ENCODE measurements at places on chromosomes 13 and 19.

- DNase-seq, result no peak
Measured at GRCh38 chr19:16033721-16034120, 42.6 kb upstream of the TPM4 start.

GRCh38 chr19:16605115-16605514 lies 22.9 kb downstream of the MED26 start:
- DNase-seq, result no peak

DNA sequence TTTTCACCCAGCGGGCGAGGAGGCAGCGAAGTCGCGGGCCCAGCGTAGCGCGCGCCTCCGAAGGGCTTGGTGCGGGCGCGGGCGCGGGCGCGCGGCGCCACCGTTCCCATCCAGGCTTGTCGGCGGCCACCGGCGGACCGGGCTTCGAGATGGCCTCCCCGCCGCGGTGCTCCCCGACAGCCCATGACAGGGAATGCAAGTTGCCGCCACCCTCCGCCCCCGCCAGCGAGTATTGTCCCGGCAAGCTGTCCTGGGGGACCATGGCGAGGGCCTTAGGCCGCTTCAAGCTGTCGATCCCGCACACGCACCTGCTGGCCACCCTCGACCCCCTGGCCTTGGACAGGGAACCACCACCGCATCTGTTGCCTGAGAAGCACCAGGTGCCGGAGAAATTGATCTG lies at the start of gene WDR88:
TSS of gene WDR88 (plus strand) at position 94 of the 400 bp plus-strand sequence. CDS start at position 150, 56 bp downstream.
- no peak for DNase-seq

GRCh38 chr13:81760316-81760715 lies 1419.4 kb upstream of the SPRY2 start:
- no peak for DNase-seq

DNA sequence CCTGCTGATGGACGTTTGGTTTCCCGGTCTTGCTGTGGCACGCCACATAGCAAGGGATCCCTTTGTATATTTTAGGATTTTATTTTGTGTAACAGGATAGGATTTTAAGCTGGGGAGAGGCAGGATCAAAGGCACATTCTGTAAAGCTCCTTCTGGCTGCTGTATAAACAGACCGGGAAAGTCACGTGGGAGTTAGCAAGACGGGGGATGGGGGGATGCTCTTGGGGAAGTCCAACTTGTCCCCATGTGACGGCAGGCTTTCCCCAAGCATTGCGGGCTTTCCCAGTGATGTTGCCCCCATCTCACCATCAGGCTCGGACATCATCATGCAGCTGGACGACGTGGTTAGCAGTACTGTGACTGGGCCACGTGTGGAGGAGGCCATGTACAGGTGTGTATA lies 5.8 kb downstream of the QTRT1 start:
- DNase-seq, result no peak

DNA sequence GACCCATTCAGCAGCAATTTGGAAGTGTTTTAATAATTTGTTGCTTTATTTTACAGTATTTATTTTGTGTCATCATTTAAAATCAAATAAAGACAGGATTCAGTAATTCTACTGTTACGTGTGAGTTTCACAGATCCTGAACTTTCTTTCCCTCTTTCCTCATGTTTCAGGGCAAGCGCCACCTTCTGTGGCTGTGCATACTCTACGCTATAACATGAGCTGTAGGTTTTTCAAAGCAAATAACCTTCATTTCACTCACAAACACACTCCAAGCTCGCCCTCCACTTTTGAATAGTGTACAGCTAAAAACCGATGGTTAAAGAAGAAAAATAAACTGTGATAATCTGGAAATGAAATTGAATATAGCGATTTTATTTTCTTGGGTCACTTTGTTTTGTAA lies 753.3 kb downstream of the OLFM4 start:
- no peak for DNase-seq

GRCh38 chr19:41421314-41421713 lies 5.9 kb downstream of the B3GNT8 start:
- DNase-seq, result peak; percentile 43

DNA sequence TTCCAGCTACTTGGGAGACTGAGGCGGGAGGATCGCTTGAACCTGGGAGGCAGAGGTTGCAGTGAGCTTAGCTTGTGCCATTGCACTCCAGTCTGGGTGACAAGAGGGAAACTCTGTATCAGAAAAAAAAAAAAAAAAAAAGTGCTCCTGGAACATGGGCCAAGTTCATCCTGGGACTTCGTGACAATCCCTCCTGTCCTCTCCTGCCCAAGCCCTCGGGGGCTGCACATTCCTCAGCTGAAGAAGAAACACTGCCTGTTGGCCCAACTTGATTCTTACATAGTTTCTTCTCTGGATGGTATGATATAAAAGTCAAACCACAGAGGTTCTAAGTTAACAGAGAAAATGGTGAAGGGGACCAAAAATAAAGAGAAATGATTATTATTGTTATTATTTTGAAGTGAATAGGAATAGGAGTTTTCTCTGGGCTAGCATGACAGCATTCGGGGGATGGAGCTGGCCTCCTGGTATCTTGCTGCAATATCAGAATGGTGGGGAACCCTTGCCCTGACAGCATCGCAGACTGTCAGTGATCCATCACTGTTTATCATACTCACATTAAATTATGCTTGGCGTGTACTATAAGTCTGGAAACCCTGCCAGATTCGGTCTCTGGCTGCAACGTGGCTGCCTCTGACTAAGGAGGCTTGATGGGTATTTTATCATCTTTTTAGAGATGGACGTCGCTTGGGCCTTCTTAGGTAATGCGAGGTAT lies 113.7 kb upstream of the OXGR1 start:
- DNase-seq, result no peak

DNA sequence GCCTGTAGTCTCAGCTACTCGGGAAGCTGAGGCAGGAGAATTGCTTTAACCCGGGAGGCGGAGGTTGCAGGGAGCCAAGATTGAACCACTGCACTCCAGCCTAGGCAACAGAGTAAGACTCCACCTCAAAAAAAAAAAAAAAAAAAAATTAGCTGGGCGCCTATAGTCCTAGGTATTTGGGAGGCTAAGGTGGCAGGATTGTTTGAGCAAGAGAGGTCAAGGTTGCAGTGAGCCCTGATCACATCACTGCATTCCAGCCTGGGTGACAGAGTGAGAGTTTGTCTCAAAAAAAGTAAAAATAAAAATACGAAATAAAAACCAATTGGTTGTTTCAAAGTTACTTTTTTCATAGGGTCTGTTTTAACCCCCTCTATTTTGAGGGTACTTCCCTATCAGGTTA lies 1.3 kb upstream of the LMNB2 start:
- DNase-seq, result no peak

- no peak for DNase-seq
Measured at GRCh38 chr13:71814806-71815360, 52.1 kb downstream of the DACH1 start.

- DNase-seq, result no peak
Measured at GRCh38 chr19:1650650-1651567, 1.5 kb downstream of the TCF3 start.

DNA sequence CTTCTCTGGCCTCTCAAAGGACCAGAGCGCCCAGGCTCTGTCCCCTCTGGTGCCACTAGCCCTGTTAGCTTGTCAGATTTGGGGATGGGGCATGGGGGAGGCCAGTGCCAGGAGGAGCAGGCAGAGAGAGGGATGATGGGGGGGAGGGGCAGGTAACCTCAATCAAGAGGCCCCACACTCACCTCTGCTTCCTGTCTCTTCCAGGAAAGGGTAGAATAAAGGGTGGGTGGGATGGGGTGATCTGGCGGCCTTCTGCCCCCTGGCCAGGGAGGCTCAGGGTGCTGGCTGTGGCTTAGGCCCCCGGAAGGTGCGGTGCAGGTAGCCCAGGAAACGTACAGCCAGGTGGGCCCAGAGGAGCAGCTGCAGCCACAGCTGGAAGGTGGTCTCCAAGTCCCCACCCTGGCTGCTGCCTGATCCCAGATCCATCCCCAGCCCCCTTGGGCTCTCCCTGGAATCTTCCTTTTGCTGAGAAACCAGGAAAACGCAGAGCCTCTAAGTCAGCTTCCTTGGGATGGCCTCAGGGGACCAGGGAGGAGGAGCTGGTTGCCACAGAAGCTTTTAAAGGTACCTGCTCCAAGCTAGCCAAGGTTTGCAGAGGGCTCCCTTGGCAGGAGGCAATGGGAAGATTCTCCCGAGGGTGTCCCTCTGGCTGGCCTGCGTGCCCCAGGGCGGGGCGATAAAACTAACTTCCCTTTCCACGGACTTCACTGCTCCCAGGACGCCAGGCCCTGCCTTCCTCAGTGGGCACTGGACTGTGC lies 5.3 kb downstream of the PRKACA start:
- no peak for DNase-seq

- no peak for DNase-seq
Measured at GRCh38 chr19:50189331-50189730, 14.1 kb upstream of the MYH14 start.

DNA sequence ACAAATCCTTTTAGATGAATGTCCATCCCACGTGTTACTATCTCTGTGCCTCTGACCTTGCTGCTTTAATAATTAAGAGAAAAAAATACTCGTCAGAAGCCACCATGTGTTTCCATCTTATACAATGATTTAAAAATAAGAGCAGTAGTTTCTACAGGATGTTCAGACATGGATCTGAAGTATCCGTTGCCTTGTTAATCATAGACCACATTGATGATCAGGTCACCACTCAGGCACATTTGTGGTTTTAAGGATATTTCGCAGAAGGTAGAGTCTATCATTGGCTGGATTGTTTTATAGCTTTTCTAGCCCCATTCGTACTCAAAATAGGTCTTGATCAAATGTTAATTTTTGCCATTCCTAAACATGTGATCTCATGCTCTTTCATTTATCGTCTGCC lies 710.0 kb upstream of the ARGLU1 start:
- DNase-seq, result no peak

DNA sequence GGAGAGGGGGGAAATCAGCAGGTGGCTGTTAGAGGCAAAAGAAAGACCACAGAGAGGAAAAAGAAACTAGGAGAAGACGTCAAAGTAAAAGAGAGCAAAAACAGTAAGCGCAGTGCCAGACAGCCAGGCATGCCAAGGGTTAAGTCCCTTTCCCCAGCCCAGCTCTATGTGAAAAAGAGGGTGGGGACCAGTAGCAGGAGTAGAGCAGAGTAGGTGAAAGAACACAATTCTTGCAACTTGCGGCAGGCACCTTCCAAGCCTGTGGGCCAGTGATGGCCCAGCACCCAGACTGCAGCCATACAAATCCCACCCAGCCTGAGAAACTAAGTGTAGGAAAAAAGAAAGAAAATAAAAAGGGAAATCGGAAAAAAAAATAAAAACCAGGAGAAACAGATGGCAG lies 64.2 kb upstream of the ZNF85 start:
- DNase-seq, result no peak

DNA sequence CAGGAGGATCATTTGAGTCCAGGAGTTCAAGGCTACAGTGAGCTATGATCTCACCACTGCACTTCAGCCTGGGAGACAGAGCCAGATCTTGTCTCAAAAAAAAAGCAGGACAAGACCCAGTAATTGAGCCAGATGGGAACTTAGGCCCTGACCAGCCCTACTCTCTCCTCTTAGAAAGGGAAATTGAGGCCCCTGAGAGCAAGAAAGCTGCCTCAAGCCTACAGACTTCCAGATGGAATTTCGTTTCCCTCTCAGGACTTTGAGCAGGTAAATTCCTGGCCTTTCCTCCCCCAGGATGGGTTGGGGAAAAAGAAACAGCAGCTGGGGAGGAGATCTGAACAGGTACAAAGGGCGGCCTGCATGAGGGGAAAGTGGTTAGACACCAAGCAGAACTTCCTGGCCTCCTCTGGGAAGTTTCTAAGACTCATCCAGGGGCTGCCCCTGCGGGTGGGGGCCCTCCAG lies 3.6 kb upstream of the BCL3 start:
- no peak for DNase-seq

GRCh38 chr19:46022431-46023310 lies at the start of gene PGLYRP1:
Gene PGLYRP1, minus strand, starts transcription at chr19:46023053. Its CDS starts 32 bp downstream, at chr19:46023021.
- no peak for DNase-seq

GRCh38 chr19:17648786-17649185 lies 39.4 kb downstream of the UNC13A start:
- no peak for DNase-seq

- DNase-seq, result no peak
Measured at GRCh38 chr13:43978688-43979087, 99.0 kb downstream of the LACC1 start.

- DNase-seq, result no peak
Measured at GRCh38 chr13:41851351-41851750, 109.6 kb downstream of the VWA8 start.

- DNase-seq, result no peak
Measured at GRCh38 chr19:10018263-10018662, 5.0 kb downstream of the RDH8 start.

DNA sequence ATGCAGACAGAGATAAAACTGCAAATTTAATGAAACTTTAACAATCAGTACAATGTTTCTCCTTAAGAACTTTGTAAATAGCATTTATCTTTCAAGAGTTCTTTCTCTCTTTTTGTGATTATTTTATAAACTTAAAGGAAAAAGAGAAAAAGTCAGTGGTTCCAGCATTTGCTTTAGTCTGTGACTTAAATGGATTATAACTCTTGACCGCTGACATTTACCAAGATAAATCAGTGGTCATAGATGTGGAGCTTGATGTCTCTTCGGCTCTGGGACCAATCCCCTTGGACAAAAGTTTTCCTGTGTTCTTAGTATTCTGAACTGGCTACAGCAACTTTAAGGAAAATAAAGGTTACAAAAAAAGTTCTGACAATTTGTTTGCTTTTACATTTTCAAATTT lies 162.6 kb downstream of the TM9SF2 start:
- no peak for DNase-seq

GRCh38 chr13:111656439-111656838 lies 336.0 kb downstream of the TEX29 start:
- no peak for DNase-seq

DNA sequence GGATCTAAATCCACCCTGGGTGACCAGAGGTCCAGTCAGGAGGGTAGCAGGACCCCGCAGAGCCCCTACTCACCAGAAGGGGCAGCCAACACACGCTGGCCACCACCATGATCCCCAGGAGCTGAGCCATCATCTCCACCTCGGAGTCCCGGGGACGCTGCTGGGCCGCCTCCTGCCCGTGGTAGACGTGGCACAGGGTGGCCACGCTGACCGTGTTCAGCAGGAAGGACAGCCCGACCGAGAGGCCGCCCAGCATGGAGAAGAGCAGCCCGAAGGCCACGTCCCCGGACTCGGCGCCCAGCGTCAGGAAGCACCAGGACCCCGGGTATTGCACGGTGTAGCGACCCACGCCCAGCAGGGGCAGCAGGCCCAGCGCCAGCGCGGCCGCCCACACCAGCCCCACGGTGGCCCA lies 6.9 kb downstream of the TBXA2R start:
- DNase-seq, result no peak

DNA sequence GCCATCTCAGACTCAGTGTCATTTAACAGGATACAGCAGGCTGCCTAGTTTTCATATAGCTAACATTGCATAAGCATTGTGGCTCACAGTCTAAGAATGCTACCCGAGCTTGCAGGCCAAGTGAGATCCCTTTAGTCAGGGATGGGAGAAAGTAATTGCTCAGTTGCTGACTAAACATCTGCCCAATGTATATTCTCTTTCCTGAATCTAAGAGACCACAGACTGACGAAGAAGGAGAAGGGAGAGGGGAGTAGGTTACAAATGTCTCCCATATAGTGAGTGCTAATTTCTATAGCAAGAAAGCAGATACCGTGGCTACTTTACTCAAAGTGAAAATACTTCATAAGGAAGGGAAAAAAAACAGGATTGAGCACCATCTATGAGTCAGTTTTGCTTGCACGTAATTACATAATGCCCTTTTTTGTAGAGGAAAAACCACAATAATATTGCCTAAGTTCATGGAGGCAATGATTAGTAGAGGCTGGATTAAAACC lies 453.9 kb downstream of the COG6 start:
- no peak for DNase-seq

- DNase-seq, result no peak
Measured at GRCh38 chr19:49639401-49640112, 386 bp downstream of the RRAS start.
